ENCODE measurements at places on chromosomes 5 and 9.

DNA sequence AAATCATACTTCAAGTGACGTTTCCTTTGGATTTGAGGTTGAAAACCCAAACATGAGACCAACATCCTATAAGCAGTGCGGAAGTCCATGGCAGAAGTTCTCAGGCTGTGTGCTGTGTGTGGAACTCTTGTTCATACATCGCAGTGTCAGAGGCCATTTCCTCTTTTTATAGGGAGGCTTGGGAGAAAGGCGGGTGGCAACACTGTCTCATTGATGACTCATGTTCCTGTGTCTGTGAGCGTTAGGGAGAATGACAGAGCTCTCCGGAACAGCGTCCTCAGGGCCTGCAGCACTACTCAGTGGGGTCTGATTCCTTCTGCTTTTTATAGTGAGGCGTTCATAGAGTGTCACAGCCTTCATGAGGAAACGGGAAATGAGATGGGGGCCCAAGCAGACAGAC lies 98.8 kb upstream of the BASP1 start:
- no peak for DNase-seq

DNA sequence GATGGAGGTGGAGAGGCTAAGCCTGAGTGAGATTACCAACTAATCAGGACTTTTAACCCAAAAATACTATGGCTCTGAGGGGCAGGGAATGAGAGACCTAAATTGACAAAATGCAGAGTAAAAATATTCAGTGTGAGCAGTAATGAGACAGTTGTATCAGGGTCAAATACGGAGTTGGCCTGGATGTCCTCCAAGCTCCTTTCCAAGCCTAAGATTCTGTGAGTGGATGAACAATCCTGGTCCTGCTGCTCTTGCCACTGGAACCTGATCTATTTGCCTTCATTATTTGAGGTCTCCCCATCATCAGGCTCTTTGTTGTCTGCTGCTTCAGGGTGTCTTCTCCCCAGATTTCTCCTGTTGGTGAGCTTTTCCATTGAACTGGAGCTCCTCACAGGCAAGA lies 1.1 kb downstream of the PDCD1LG2 start:
- no peak for DNase-seq

DNA sequence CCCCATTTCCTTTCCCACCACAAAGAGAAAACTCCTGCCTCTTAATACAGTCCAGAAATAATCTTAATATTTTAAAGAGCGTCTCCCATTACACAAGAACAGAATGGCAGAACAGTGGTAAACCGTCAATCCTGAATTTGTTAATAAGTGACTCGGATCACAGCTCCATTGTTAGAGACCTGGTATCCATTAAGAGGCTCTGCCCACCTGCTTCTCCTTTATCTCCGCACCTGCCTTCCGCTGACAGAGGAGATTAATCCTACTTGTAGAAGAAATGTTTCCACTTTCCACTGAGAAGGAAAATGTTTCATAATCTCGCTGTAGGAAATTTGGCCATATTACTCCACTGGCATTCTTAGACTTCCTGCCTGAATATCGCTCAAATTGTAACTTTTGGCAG lies 1493.2 kb downstream of the MAT2B start:
- DNase-seq, result no peak

DNA sequence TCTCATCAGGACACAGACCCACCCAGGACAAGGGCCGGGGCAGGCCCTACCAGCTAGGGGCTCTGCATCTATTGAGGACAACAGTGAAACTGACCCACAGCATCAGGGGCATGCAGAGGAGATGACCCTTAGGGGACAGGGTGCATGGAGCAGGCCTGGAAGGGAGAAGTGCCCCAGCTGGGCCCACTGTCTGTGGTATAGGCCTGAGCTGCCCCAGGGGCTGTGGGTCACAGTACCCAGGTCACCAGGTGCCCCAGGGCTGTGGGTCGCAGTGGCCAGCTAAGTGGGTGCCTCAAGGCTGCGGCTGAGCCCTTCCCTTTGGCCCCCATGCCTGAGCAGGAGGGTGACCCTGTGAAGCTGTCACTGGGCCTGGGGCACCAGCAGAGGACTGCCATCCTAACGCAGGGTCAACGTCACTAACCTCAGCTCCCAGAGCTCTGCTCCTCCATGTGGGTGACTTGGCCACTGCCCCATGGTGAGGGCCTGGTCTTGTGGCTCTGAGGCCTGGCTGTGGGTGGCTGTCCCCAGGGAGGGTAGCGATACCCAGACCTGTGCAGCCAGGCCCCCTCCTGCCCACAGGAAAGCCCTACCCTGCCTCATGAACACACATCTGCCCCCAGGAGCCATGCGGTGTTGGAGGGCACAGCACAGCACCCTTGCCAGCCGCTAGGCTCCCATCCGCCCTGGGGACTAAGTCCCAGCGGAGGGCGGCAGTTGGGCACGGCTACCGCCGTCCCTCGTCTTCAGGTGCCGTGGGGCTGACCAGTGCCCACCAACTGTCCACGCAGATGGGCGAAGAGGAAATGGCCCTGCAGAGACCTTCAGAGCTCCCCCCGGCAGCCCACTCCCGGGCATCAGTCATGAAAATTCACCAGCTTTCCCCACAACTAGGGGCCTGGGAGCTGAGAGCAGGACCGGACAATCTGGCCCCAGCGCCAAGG lies 4.9 kb downstream of the EDF1 start:
- no peak for DNase-seq

GRCh38 chr5:112492291-112492690 lies 73.2 kb upstream of the EPB41L4A start:
- DNase-seq, result no peak

- DNase-seq, result no peak
Measured at GRCh38 chr5:2958976-2959375, 207.5 kb upstream of the IRX2 start.

- no peak for DNase-seq
Measured at GRCh38 chr5:88883836-88884607, 1.0 kb upstream of the MEF2C start.

DNA sequence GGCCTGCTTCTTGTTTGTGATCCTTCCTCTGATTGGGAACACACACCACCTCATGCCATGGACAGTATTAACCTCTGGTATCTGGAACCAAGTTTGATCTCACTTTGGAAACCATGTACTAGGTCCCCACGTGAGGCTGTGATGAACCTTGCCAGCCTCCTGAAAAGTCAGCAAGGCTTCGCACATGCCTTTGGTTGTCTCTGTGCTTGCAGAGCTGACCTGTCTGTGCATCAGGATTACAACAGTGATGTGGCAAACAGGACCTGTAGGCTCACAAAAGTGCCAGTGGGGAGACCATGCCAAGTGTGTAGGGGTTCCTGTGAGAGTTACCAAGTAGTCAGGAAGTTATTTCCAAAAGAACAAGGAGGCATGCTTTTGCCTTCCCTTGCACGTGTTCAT lies 1.4 kb downstream of the ACO1 start:
- no peak for DNase-seq

DNA sequence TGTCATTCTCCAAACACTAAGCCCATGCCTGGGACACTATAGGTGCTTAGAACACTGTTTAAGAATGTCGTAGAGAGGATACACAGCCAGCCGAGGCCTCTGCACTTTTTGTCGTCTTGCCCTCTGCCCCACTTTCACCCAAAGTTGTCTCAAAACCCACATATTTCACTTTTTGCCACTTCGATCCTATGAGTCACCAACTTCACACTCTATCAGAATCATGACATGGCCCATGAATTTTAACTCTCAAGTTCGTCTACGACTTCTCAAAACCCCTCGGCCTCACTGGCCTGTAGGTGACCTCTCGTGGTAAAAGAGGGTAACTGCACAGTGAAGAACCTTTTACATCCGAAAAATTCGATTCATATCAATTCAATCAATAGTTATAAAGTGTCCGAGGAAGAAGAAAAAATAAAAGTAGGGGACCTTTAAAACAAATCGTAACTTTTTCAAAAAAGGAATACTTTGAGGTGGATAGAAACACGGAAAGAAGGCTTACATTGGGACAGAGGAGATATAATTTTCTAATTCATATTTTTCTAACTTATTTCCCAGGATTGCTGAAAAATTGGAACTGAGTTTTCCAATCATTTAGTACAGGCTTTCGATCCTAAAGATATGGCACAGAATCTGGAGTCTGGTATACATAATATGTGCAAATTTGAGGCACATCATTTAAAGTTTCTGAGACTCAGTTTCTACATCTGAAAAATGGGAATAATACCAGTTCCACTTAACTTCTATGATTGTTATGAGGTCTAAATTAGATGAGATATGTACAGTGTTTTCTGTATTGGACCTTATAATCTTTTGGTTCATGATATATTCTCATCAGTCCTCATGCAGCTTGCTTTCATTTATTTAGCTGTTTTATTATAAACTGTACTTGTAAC lies 122.6 kb downstream of the APBA1 start:
- DNase-seq, result no peak

DNA sequence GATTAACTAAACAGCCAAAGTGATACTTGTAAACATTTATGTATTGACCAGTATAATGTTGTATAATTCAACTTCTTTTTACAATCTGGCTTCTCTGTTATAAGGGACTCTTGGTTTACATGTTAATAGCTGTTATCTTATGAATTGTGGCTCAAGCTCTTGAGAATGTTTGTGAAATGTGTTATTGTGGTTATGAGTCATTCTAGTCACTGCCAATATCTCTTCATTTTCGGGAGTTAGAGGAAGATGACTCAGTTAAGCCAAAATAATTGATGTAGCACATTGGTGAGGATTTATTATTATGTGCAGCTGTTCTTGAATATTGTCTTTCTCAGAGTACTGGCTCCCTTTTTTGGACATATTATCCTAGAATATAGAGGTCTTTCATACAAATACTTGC lies 655.2 kb upstream of the RIOK2 start:
- no peak for DNase-seq

DNA sequence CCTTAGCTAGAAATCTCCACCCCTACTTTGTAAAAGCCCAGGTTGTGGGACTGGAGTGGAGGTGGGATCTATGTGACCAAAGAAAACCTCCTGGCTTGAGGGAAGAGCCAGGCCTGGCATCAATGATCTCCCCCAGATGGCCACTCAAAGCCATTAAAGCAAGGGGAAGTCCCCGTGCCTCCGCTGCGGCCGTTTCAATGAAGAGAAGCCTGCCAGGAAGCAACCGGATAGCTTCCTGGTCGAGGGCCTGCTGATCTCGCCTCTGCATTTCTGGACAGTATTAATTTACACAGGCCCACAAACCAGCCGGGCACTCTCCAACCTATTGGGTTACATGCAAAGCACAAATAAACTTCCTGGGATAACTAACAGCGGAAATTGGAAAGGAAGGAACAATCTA lies 160.5 kb upstream of the MSX2 start:
- no peak for DNase-seq

Measured in central memory CD8-positive, alpha-beta T cell (primary cell).